ENCODE measurements at places on chromosomes 5 and 9. TPM values are rescaled to one million over a fixed set of nuclear protein-coding genes. Genes with fewer than 3 reads are reported as not detected.

- no peak overlapping the region for H3K27ac ChIP-seq
- H3K4me1 ChIP-seq: peaks cover 9% of the 10 kb centered on the region
- H3K36me3 ChIP-seq: no peaks in the 10 kb centered on the region
- no peak overlapping the region for H3K4me3 ChIP-seq
- DNase-seq: no peak
Measured at GRCh38 chr5:173333925-173334661, 5.9 kb upstream of the STC2 start.

- no peak overlapping the region for H3K4me3 ChIP-seq
- no peak overlapping the region for H3K27ac ChIP-seq
- DNase-seq: no peak
- no peaks in the 10 kb centered on the region for H3K27me3 ChIP-seq
- H3K4me1 ChIP-seq: no peaks in the 10 kb centered on the region
Measured at GRCh38 chr9:32161720-32162119, 222.7 kb upstream of the ACO1 start.

GRCh38 chr9:99582814-99583213, 238.9 kb upstream of the NR4A3 start:
- no peaks in the 10 kb centered on the region for H3K36me3 ChIP-seq
- no peak overlapping the region for H3K4me3 ChIP-seq
- no peak for DNase-seq
- no peak overlapping the region for H3K27ac ChIP-seq
- H3K27me3 ChIP-seq: no peaks in the 10 kb centered on the region
- H3K4me1 ChIP-seq: no peaks in the 10 kb centered on the region

DNA sequence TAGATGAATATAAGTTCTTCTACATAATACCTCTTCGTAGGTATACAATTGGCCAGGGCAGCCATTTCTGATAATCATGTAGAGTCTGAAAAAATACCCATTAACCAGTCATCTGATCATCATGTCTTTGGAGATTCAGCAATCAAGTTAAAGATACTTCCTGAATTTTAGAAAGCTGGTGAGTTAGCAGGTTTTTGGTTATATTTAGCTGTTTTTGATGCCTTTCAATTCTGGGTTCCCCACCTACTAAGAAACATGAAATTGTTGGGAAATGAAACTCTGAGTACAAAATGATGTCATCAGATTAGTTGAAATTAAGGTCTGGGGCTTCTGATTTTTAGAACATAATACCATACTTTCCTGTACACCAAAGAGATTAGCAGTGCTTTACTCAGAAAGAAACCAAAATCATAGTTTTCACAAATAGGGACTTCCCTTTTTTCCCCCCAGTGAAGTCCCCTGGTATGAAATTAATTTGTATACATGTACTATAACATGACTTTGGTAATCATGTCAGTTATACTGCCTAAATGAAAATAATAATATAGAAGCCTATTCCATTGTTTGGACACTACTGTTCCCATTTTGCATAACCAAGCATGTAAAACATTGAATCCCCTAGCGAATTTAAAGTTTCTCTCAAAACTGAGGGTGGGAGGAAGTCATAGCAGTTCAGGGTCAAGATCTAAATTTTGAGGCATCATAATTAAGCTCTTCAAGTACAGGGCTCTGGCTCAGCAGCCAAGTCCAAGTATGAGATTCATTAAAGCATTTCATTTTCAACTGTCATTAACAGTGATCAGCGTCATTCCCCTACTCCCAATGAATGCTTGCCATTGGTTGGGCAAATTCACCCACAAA, 17.9 kb downstream of the PRLR start:
- DNase-seq: no peak
- no peaks in the 10 kb centered on the region for H3K27me3 ChIP-seq
- H3K36me3 ChIP-seq: no peaks in the 10 kb centered on the region
- peaks cover 13% of the 10 kb centered on the region for H3K4me1 ChIP-seq

CDX1 gene
- total RNA-seq: 0.76 TPM

- no peak overlapping the region for H3K27ac ChIP-seq
- no peak for DNase-seq
- no peaks in the 10 kb centered on the region for H3K4me1 ChIP-seq
Measured at GRCh38 chr9:27248702-27249101, 48.2 kb downstream of the EQTN start.

SCGB3A2 gene
- total RNA-seq: not detected

DNA sequence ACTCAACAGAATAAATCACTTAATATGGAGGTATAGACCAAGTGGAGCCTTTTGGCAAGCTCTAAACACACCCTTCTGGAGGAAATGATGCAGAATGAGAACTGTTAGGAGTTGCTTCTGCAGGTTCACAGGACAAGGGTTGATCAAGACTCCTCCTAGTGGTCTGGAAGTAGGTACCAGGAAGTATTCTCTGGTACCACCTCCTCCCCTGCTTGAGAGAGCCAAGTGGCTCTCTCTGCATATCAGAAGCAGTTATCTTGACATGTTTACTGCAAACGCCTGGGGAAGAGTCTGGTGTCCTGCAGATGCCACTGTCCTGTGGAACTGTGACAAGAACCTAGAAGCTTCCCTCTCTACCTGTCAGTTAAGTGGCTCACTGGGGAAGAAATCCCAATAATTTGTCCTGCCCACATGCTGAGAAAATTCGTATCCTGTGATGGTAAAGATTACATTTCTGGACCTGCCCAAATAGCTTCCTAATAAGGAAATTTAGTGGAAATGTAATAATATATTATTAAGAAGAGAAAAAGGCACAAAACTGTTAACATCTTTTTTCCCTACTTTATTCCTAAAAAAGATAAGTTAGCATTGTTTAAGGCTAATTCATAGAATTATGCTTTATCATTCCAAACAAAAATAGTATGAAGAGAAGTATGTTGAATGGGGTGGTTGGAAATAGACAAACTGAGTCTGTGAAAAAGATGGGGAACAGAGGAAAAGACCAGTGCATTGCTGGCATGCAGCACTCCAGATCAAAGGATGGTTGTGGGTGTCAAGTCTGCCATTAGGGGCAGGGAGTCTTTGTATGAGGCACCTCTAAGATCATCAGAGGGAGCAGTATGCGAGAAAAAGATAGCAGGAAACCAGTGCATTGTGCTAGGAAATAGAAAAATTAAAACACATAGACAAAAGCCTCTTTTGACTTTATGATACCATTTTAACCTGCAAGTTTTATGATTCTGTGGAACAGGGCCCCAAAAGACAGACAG, 118.8 kb downstream of the CDC42SE2 start:
- H3K4me3 ChIP-seq: no peak overlapping the region
- H3K36me3 ChIP-seq: peaks cover 13% of the 10 kb centered on the region
- H3K4me1 ChIP-seq: peaks cover 29% of the 10 kb centered on the region
- no peaks in the 10 kb centered on the region for H3K27me3 ChIP-seq
- H3K27ac ChIP-seq: no peak overlapping the region

PCDHGA8 gene
- 1.6 TPM for total RNA-seq

- no peak overlapping the region for H3K27ac ChIP-seq
- no peak overlapping the region for H3K4me3 ChIP-seq
- no peaks in the 10 kb centered on the region for H3K27me3 ChIP-seq
- DNase-seq: no peak
- H3K36me3 ChIP-seq: no peaks in the 10 kb centered on the region
Measured at GRCh38 chr5:17069995-17070511, 134.0 kb upstream of the MYO10 start.
